ENCODE measurements at places on chromosomes 12 and 14.

- no peak for DNase-seq
These were observed 34.1 kb upstream of the ITPR2 start for GRCh38 chr12:26867080-26867479.

- no peak for DNase-seq
These were observed 171.1 kb upstream of the TMPO start for GRCh38 chr12:98344046-98344930.

DNA sequence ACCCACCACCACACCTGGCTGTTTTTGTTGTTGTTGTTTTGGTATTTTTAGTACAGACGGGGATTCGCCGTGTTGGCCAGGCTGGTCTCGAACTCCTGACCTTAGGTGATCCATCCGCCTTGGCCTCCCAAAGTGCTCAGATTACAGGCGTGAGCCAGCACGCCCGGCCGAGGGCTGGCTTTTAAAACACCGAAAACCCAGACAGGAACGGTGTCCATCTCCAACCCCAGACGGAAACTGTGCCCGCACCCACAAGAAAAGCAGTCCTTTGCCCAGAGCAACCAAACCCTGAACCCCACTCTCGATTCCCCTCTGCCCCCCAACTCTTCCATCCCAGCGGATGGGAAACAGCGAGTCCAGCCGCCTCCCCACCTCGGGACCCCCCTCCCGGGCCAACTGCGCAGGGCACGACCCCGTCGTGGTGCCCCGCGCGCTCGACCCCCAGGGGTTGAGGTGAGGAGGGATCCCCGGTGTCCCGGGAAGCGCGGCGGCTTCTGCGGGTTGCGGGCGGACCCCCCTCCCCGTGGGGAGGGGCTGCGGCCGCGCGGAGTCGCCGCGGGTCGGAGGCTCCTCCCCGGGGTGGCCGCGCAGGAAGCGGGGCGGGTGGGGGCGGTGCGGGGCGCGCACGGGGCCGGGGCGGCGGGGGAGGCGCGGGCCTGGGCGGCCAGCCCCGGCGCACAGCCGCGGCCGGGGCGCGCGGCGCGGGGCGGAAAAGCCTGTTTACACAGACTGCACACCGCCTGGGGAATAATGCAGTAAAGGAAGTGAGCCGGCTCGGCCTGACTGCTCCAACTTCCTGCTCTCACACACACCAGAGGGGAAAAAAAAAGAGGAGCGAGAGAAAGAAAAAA, at the start of gene ELK3:
Gene ELK3, plus strand, starts transcription at position 651 of the 851 bp plus-strand sequence.
- DNase-seq = no peak

GRCh38 chr12:106588771-106589170, 6.0 kb downstream of the RFX4 start:
- no peak for DNase-seq

DNA sequence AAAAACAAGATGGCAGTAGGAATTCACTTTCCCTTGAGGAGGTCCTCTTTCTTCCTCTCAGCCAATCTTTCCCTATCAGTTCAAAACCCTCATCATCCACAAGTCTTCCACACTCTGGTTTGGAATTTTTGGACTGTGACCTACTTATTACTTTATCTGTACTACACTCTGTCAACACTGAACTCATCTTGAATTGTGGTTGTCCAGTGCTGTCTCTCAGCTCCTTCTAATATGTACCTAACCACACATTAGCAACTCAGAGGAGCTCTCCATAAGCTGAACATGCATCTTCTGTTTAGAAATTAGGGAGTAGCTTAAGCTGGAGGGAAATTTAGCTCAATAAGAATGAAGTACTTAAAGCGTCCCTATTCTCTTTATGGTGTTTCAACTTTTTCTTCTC, 34.8 kb downstream of the SLC38A1 start:
- DNase-seq = no peak

- DNase-seq = no peak
These were observed 287.7 kb upstream of the RTL1 start for GRCh38 chr14:101191101-101191720.
